CD4-positive, alpha-beta T cell (primary cell): ENCODE measurements at places on chromosomes 16 and 17.

GRCh38 chr16:15772579-15773293, 84.1 kb downstream of the MYH11 start:
- no peak overlapping the region for H3K4me3 ChIP-seq
- no peaks in the 10 kb centered on the region for H3K4me1 ChIP-seq
- H3K27ac ChIP-seq: no peak overlapping the region
- no peaks in the 10 kb centered on the region for H3K36me3 ChIP-seq
- no peaks in the 10 kb centered on the region for H3K27me3 ChIP-seq

DNA sequence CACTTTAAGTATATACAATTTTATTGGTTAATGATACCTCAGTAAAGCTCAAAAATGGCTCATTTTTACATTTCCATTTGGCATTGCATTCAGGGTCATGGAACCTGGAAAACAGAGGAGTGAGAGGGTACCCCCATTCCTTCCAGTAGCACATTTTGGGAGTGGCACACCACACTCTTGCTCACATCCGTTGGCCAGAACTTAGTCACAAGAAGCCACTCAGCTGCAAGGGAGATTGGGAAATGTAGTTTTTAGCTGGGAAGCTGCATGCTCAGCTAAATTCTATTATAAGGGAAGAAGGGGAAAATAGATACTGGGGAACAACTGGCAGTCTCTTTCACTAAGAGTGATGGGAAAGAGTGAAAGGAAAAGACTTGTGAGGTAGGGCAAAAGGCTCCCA, 102.5 kb upstream of the TMEM97 start:
- no peaks in the 10 kb centered on the region for H3K36me3 ChIP-seq
- H3K27ac ChIP-seq: no peak overlapping the region
- no peaks in the 10 kb centered on the region for H3K4me1 ChIP-seq
- DNase-seq: no peak
- no peaks in the 10 kb centered on the region for H3K27me3 ChIP-seq
- H3K4me3 ChIP-seq: no peak overlapping the region

- H3K4me1 ChIP-seq: peaks cover 8% of the 10 kb centered on the region
- H3K36me3 ChIP-seq: no peaks in the 10 kb centered on the region
- no peak for DNase-seq
- no peak overlapping the region for H3K4me3 ChIP-seq
Observed at GRCh38 chr17:29041571-29041970, 1.4 kb upstream of the PIPOX start.

DNA sequence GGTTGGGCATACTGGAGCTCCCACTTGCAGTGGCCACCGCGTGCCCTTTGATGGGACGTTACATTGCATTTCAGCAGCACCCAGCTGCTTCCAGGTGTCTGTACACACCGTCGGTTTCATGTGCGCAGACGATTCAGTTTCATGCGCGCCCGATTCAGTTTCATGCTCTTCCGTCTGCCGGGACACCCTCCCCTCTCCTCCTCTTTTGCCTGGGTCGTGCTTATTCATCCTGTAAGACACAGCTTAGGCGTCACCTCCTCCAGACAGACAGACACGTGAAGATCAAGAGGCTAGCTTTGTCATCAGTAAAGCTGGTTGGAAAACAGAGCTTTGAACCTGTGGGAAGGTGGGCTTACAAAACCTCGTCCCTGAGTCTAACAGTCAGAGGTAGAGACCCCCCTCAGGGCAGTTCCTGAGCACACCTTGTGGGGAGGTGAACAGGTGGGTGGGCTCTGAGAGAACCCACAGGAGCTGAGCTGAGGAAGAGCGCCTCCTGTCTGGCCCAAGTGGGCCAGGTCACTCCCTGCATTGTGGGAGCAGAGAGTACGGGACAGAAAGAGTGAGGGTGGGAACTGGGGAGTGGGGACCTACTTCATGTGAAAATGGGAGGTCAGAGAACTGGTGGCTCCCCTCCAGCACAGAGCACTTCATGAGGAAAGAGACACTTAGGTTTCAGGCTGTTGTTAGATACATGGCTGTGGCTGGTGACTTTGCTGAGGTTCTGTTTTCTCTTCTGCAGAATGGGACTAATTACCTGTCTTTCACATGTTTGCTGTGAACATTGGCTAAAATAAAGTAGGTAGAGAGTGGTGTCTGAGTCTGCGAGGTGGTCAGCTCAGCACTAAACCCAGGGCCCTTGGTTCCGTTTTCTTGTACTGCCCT, 122.1 kb downstream of the SNX29 start:
- no peak overlapping the region for H3K27ac ChIP-seq
- H3K27me3 ChIP-seq: no peaks in the 10 kb centered on the region
- H3K4me1 ChIP-seq: peaks cover 13% of the 10 kb centered on the region
- DNase-seq: no peak
- H3K4me3 ChIP-seq: no peak overlapping the region
- peaks cover 6% of the 10 kb centered on the region for H3K36me3 ChIP-seq

DNA sequence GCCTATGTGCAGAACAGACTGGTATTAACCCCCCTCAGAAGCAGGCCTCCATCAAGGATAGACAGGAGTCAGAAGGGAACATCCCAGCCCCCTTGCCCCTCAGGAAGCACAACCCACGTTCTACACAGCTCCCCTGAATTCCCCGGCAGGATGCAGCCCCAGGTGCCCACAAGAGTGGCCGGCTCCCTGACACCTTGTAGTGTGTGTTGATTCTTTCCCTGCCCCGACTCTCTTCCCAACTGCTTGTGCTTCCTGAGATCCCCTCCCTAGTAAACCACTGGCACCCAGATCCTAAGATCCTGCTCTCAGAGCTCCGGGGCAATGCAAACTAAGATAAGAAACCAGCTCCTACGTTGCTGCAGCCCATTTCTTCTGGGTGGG, 34.8 kb upstream of the LITAF start:
- no peaks in the 10 kb centered on the region for H3K27me3 ChIP-seq
- H3K27ac ChIP-seq: peak overlapping the region; percentile 82
- H3K4me1 ChIP-seq: peaks cover 77% of the 10 kb centered on the region

DNA sequence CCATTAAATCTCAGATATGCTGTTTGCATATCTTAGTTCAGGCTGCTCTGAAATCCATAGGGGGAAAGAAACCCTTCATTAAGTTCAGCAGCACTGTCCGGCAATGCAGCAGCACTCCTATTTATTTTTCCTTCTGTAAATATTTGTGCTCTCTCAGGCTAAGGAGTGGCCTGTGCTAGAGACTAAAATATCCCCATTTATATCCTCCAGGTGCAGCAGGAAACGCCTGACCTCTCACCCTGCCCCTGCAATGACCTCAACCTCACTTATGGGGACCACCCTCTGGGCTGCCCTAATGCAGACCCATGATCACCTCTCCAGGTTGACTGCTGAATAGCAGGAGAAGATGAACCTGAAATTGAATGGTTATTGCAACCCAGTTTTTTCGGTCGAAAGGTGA, 165.0 kb upstream of the ELAC2 start:
- H3K27me3 ChIP-seq: no peaks in the 10 kb centered on the region
- H3K27ac ChIP-seq: no peak overlapping the region
- no peak for DNase-seq
- no peaks in the 10 kb centered on the region for H3K4me1 ChIP-seq
- no peaks in the 10 kb centered on the region for H3K36me3 ChIP-seq

GRCh38 chr17:77686903-77687302, 271.6 kb upstream of the TNRC6C start:
- no peak for DNase-seq
- H3K27ac ChIP-seq: no peak overlapping the region
- H3K4me1 ChIP-seq: peaks cover 22% of the 10 kb centered on the region
- no peak overlapping the region for H3K4me3 ChIP-seq

DNA sequence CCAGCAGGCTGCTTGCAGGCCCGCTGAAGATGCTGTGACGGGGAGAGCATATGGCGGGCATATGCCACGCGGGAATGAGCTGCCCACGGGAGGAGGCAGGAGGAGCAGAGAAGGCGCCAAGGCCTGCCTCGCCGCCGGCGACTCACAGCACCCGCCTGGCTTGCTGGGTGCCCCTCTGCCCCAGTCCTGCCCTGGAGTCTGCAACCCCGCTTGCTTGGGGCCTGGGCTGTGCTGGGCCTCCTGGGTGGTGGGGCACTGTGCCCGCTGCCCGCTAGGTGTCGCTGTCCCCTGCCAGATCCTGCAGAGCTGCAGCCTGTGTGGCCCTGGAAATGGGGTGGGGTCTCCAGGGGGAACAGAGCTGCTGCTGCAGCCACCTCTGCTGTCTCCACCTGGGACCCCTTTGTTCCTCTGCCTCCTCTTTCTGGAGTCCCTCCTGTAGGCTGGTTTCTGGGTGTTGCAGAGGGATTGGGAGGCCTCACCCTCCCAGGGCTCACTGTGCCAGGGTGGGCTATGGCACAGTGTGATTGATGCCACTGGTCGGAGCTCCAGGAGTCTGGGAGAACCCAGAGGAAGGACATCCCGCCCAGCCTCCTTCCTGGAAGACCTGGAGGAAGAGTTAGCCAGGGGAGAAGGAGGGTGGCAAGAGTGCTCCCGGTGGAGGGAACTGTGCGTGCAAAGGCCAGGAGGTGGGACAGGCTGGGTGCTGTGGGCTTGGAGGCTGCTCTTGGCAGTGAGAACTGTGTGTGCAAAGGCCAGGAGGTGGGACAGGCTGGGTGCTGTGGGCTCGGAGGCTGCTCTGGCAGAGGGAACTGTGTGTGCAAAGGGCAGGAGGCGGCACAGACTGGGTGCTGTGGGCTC, 141.0 kb upstream of the CIBAR2 start:
- H3K27me3 ChIP-seq: peaks cover 3% of the 10 kb centered on the region
- DNase-seq: peak; percentile 44
- H3K27ac ChIP-seq: no peak overlapping the region
- H3K4me1 ChIP-seq: peaks cover 4% of the 10 kb centered on the region
- H3K36me3 ChIP-seq: no peaks in the 10 kb centered on the region

GRCh38 chr16:89721546-89722391, 432 bp downstream of the ZNF276 start:
- H3K4me3 ChIP-seq: peak overlapping the region; percentile 87
- H3K4me1 ChIP-seq: peaks cover 65% of the 10 kb centered on the region
- peak overlapping the region; percentile 69 for H3K27ac ChIP-seq

GRCh38 chr16:68369168-68369567, 58.3 kb downstream of the PRMT7 start:
- no peak for DNase-seq
- H3K36me3 ChIP-seq: no peaks in the 10 kb centered on the region
- no peak overlapping the region for H3K27ac ChIP-seq
- H3K27me3 ChIP-seq: no peaks in the 10 kb centered on the region

- peak overlapping the region; percentile 73 for H3K27ac ChIP-seq
- no peaks in the 10 kb centered on the region for H3K27me3 ChIP-seq
- DNase-seq: no peak
- H3K4me3 ChIP-seq: peak overlapping the region; percentile 35
- H3K36me3 ChIP-seq: no peaks in the 10 kb centered on the region
Observed at GRCh38 chr17:67474081-67474661, 97.1 kb downstream of the PITPNC1 start.

DNA sequence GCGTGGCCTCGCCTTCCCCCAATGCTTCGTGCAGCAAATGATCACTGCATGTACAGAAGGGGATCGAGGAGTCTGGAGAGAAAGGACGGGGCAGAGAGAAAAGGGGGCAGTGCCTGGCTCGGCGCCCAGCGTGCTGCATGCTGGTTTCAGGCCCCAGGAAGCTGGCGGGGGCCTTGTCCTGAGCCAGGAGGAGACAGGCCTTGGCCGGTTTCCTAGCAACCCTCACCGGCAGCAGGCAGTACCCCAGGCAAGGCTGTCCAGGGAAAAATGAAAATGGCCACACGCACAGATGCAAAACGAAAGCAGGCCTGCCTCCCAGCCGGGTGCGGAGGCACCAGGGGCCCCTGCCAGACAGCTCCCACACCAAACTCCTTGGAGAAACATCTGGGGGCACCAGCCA, 126.3 kb downstream of the ZFHX3 start:
- H3K27me3 ChIP-seq: no peaks in the 10 kb centered on the region
- no peak overlapping the region for H3K27ac ChIP-seq
- no peak overlapping the region for H3K4me3 ChIP-seq
- H3K36me3 ChIP-seq: no peaks in the 10 kb centered on the region
- H3K4me1 ChIP-seq: no peaks in the 10 kb centered on the region

GRCh38 chr17:6610011-6610410, 30.5 kb downstream of the KIAA0753 start:
- H3K4me1 ChIP-seq: no peaks in the 10 kb centered on the region
- H3K27me3 ChIP-seq: no peaks in the 10 kb centered on the region
- no peak overlapping the region for H3K4me3 ChIP-seq
- peaks cover 54% of the 10 kb centered on the region for H3K36me3 ChIP-seq
- no peak overlapping the region for H3K27ac ChIP-seq

DNA sequence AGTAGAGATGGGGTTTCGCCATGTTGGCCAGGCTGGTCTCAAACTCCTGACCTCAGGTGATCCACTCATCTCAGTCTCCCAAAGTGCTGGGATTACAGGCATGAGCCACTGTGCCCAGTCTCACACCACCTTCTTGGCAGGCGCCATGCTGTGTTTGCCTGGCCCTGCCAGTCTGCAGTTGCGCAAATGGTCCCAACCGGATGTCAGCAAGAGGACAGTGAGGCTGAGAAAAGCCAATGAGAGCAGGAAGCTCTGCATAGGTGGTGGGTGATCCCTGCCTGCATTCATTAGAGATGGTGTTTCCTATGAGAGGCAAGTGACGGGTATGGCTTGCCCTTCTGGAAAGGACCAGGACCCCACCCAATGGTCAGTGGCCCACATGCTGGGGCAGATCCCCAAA, 59.3 kb downstream of the PECAM1 start:
- no peak for DNase-seq
- H3K36me3 ChIP-seq: no peaks in the 10 kb centered on the region
- H3K27me3 ChIP-seq: no peaks in the 10 kb centered on the region
- H3K27ac ChIP-seq: no peak overlapping the region
- H3K4me3 ChIP-seq: no peak overlapping the region
- H3K4me1 ChIP-seq: peaks cover 11% of the 10 kb centered on the region

GRCh38 chr16:69311533-69312387, 610 bp downstream of the VPS4A start:
- H3K4me1 ChIP-seq: peaks cover 38% of the 10 kb centered on the region
- H3K27ac ChIP-seq: peak overlapping the region; percentile 67
- DNase-seq: peak; percentile 66
- H3K36me3 ChIP-seq: peaks cover 31% of the 10 kb centered on the region
- H3K4me3 ChIP-seq: peak overlapping the region; percentile 64

DNA sequence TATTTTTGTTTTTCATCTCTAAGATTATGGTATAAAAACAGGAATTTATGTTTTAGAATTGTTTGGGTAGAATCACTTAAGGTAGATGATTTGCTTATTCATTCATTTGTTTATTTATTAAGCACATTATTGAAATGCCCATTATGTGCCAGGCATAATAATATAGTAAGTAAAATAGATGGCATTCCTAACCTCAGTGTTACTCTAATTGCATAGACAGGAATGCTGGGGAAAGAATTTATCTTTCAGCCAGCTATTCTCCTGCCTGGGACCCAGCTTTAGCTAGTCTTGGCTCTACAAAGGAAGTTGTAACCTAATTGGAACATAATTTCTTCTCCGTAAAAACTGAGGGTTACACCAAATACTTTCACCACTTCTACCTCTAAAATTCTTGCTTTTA, 44.6 kb downstream of the NFAT5 start:
- DNase-seq: no peak
- H3K27ac ChIP-seq: no peak overlapping the region
- peaks cover 5% of the 10 kb centered on the region for H3K36me3 ChIP-seq
- no peak overlapping the region for H3K4me3 ChIP-seq

GRCh38 chr16:68487669-68488068, 39.4 kb upstream of the SMPD3 start:
- no peaks in the 10 kb centered on the region for H3K36me3 ChIP-seq
- H3K27ac ChIP-seq: no peak overlapping the region
- no peaks in the 10 kb centered on the region for H3K4me1 ChIP-seq
- no peak for DNase-seq
